ENCODE measurements at places on chromosomes 4 and X. TPM values are rescaled to one million over a fixed set of nuclear protein-coding genes. Genes with fewer than 3 reads are reported as not detected.
A peak's percentile ranks its signal among the peaks of the same experiment; 100 is the strongest.

- no peaks in the 10 kb centered on the region for H3K36me3 ChIP-seq
- no peak for DNase-seq
- no peaks in the 10 kb centered on the region for H3K27me3 ChIP-seq
- H3K4me3 ChIP-seq: no peak overlapping the region
- H3K4me1 ChIP-seq: no peaks in the 10 kb centered on the region
- H3K27ac ChIP-seq: no peak overlapping the region
Measured at GRCh38 chr4:66219401-66219800, 549.1 kb upstream of the EPHA5 start.

GRCh38 chr4:126572264-126572663 is 1060.5 kb upstream of the INTU start:
- H3K36me3 ChIP-seq: no peaks in the 10 kb centered on the region
- DNase-seq: no peak
- no peak overlapping the region for H3K27ac ChIP-seq
- peaks cover 3% of the 10 kb centered on the region for H3K27me3 ChIP-seq
- H3K4me3 ChIP-seq: no peak overlapping the region

The CRMP1 gene
- 13.2 TPM for total RNA-seq

DNA sequence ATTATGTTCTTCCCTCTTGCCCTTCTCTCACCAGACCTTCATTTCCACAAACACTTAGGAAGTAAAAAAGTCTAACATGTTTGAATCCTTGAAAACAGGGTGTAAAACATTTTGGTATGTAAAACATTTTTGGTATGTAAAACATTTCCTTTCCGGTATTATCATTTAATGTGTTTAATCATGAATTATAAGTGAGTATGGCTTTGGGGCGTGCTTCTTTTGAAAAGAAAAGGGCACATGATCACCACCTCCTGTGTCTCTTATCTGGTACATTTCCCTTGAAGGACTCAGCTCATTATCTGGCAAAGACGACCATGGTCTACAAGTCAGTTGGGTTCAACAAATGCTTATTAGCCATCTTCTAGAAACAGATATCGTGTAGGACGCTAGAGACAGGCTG is 283.6 kb downstream of the FRMPD4 start:
- H3K36me3 ChIP-seq: no peaks in the 10 kb centered on the region
- H3K27ac ChIP-seq: no peak overlapping the region
- H3K4me3 ChIP-seq: no peak overlapping the region
- no peaks in the 10 kb centered on the region for H3K4me1 ChIP-seq
- H3K27me3 ChIP-seq: no peaks in the 10 kb centered on the region

- H3K36me3 ChIP-seq: no peaks in the 10 kb centered on the region
- H3K4me1 ChIP-seq: peaks cover 5% of the 10 kb centered on the region
- no peak overlapping the region for H3K27ac ChIP-seq
- H3K27me3 ChIP-seq: no peaks in the 10 kb centered on the region
Measured at GRCh38 chr4:40890764-40891163, 141.0 kb downstream of the NSUN7 start.

DNA sequence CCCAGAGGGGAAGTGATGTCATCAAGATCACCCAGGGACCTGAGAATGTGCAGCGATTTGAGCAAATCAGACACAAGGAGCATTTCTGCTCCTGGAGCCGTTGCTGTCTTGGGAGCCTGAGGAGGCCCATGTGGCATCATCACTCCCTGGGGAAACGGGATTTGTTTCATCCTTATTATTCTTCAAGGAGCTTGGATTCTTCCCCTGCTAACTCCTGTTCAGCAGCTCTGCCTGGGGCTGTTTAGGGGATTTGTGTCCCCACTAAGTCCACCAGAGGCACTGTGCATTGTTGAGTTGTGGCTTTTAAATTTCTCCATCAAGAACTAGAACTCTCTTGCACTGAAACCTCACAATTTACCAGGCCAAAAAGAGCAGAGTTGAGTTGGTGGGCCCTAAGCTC is 104.2 kb upstream of the MSX1 start:
- H3K4me3 ChIP-seq: no peak overlapping the region
- H3K27ac ChIP-seq: no peak overlapping the region
- H3K36me3 ChIP-seq: no peaks in the 10 kb centered on the region
- peaks cover 48% of the 10 kb centered on the region for H3K4me1 ChIP-seq

GRCh38 chr4:8316911-8317351 is 47.4 kb downstream of the HTRA3 start:
- peak; percentile 62 for DNase-seq
- H3K27me3 ChIP-seq: no peaks in the 10 kb centered on the region

- H3K4me3 ChIP-seq: peak within 1 kb of the TSS; percentile 92
- no peak within 1 kb of the TSS for H3K27ac ChIP-seq
- peaks cover 43% of the 10 kb centered on the region for H3K27me3 ChIP-seq
- DNase-seq: no peak
Measured at GRCh38 chrX:74925225-74926088, at the start of gene NEXMIF. TSS of gene NEXMIF (minus strand) at chrX:74925452.

DNA sequence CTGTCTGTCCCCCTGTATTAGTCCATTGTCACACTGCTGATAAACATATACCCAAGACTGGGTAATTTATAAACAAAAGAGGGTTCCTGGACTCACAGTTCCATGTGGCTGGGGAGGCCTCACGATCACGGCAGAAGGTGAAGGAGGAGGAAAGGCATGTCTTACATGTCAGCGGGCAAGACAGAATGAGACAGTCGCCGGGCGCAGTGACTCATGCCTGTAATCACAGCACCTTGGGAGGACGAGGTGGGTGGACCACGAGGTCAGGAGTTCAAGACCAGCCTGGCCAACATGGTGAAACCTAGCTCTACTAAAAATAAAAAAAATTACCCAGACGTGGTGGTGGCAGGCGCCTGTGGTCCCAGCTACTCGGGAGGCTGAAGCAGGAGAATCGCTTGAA is 24.7 kb downstream of the IL3RA start:
- no peak overlapping the region for H3K4me3 ChIP-seq
- no peak for DNase-seq
- peaks cover 6% of the 10 kb centered on the region for H3K36me3 ChIP-seq
- no peak overlapping the region for H3K27ac ChIP-seq
- H3K4me1 ChIP-seq: no peaks in the 10 kb centered on the region
- no peaks in the 10 kb centered on the region for H3K27me3 ChIP-seq

DNA sequence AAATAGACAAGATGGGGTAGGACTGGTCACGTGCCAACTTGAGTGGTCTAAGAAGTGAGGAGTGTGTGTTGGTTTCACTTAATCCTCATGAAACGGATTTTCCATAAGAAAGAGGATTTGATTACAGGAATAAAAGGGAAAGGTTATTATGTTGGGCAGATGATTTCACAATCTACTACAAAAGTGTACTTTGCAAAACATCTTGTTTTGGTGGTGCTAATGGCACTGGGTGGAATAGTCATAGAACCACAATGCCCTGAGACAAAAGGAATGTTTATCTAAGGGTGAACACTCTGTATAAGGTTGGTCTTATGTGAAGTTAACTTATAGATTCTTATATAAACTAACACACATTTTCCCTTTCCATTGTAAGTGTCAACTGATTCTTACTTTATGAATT is 45.6 kb downstream of the GLUD2 start:
- no peaks in the 10 kb centered on the region for H3K4me1 ChIP-seq
- H3K4me3 ChIP-seq: no peak overlapping the region
- DNase-seq: no peak

DNA sequence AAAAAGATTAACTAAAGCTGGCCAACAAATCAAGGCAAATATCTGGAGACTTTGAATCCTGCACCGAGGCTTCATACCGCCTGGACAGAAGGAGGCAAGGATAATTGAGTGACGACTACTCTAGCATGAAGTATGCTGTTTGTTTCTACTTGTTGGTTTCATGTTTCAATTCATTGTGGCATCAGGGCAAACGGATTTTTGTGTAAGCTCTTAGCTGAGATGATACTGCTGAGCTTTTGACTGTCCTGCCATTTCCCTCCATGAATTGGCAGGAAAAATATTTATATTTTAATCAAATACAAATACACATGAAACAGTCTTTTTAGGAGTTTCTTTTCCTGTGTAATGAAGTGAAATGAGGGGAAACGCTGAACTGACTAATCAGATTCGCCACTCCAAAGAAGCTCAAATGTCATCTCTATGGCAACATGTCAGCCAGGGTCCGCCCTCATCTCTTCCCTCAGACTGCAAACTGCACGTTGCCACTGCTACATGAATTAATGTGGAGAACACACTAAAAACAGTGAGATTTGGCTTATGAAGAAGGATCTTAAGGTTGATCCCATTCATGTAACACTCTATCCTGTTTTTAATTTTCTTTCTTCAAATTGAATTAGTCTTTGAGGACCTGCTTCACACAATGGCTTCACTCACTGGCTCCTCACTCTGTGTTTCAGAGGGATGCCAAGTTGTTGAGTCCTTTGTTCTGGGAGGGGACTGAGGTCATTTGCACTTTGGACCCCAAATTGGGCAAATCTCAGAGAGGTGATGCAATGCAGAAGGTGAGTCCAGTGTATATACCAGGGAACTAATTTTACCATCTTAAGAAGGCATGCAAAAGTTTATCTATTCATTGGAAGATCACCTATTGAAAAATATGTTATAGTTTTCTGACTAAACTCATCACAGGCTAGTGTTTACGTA is 149.6 kb upstream of the MID1 start:
- no peaks in the 10 kb centered on the region for H3K27me3 ChIP-seq
- H3K4me1 ChIP-seq: peaks cover 10% of the 10 kb centered on the region
- no peak for DNase-seq
- no peaks in the 10 kb centered on the region for H3K36me3 ChIP-seq
- H3K27ac ChIP-seq: peak overlapping the region; percentile 49
- peak overlapping the region; percentile 54 for H3K4me3 ChIP-seq

DNA sequence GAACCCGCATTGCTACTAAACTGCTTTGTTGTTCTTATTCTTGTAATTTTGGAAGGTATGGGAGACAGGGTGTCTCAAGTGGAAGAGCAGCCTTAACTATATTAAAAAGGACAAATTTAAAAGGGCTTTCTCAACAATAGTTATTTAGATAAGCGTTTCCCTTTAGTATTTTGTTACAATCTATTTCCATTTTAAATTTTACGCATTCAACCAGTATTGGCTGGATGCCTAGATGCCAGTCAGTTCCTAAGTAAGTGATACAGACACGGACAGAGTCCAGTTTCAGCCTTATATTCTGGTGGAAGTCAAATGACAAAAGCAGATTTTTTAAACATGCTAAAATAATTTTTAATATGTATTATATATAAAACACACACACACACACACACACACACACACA is 28.3 kb downstream of the FAT1 start:
- peaks cover 10% of the 10 kb centered on the region for H3K4me1 ChIP-seq
- H3K4me3 ChIP-seq: no peak overlapping the region
- H3K36me3 ChIP-seq: peaks cover 64% of the 10 kb centered on the region
- no peak for DNase-seq
- no peaks in the 10 kb centered on the region for H3K27me3 ChIP-seq

The MAGEA6 gene
- not detected for total RNA-seq

DNA sequence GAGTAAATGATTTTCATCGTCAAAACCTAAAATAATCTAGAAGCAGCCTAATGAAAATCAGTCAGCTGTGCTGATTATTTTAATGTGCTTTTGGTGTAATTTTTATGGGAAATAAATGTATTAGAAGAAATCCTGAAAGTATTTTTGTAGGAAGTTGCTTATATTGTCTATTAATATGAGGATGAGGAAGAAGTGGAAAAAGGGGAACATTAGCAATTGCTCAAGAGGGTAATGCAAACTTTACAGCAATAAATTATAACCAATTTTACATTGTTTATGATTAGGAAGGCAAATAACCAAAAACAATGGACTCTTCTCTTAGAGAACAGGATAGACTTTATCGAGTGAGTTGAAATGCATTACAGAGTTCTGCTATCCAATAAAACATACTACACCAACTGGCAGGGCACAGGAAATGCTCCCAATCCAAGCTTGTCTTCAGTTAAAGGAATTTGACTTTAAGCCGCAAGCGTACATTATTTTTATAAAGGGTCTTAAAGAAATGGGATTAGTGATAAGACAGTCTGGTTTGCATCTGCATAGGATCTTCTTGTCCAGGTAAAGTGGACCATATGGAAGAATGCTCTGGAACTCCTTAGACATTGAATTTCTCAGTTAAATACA is 374.8 kb downstream of the PDGFC start:
- no peak overlapping the region for H3K27ac ChIP-seq
- DNase-seq: no peak
- H3K27me3 ChIP-seq: no peaks in the 10 kb centered on the region
- no peaks in the 10 kb centered on the region for H3K36me3 ChIP-seq
- H3K4me1 ChIP-seq: peaks cover 21% of the 10 kb centered on the region

All from type B pancreatic cell (in vitro differentiated cells).